ENCODE measurements at places on chromosomes 1 and 21. TPM values are rescaled to one million over a fixed set of nuclear protein-coding genes. Genes with fewer than 3 reads are reported as not detected.

Gene SLC50A1
- total RNA-seq: 30.6 TPM

Gene HORMAD1
- total RNA-seq: not detected

Gene LRRC47
- total RNA-seq: 35.6 TPM

Gene EVA1C
- 5.8 TPM for total RNA-seq

Gene PIK3R3
- 7.4 TPM for total RNA-seq

Gene LAMC1
- total RNA-seq: 1,206 TPM

Gene S100A7
- total RNA-seq: not detected

Gene CYP4A22
- not detected for total RNA-seq

Gene ADARB1
- total RNA-seq: 55.8 TPM

Gene MTF2
- 22.4 TPM for total RNA-seq

Gene OR1C1
- total RNA-seq: not detected

Gene PTPN14
- 49.6 TPM for total RNA-seq

Gene ASAP3
- total RNA-seq: 19.9 TPM

Gene VSIG8
- total RNA-seq: not detected

Gene LMOD1
- total RNA-seq: 27.0 TPM

Gene DDAH1
- total RNA-seq: 41.3 TPM

Gene GBP5
- not detected for total RNA-seq

Gene TRIM67
- total RNA-seq: not detected

Gene PRDM2
- 14.3 TPM for total RNA-seq

Gene CORT
- total RNA-seq: not detected

Gene CAMTA1
- 53.4 TPM for total RNA-seq

Gene OR4F16
- total RNA-seq: not detected

Gene TRNP1
- 14.8 TPM for total RNA-seq

Data from smooth muscle cell of the umbilical artery (primary cell).